Left colon (tissue), 2 donors: ENCODE measurements at places on chromosomes 4 and X.
A peak's percentile ranks its signal among the peaks of the same experiment; 100 is the strongest.

- DNase-seq, result no peak
These were observed 67.7 kb downstream of the DCLK2 start for GRCh38 chr4:150145946-150146340.

DNA sequence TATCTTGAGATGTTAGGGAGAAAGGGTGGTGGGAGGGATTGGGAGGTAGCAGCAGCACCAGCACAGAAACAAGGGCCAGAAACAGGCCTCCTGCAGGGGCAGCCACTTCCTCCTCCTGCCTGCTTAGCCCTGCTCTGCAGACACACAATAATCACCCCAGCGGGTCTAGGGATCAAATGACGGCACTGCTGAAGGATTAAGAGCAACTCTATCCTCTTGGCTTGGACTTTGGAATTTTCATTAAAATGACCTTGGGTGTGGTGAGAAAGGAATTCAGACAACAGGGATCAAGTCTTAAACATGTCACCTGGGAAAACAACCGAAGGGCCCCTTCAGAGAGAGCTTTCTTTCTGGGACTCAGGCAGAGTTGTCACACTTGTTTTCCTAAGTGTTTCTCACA is 353.4 kb downstream of the SPRY1 start:
- DNase-seq, result no peak

GRCh38 chr4:86530183-86530582 is 63.9 kb upstream of the PTPN13 start:
- DNase-seq, result no peak

GRCh38 chrX:51889851-51890250 is 3.6 kb upstream of the MAGED1 start:
- DNase-seq, result no peak

DNA sequence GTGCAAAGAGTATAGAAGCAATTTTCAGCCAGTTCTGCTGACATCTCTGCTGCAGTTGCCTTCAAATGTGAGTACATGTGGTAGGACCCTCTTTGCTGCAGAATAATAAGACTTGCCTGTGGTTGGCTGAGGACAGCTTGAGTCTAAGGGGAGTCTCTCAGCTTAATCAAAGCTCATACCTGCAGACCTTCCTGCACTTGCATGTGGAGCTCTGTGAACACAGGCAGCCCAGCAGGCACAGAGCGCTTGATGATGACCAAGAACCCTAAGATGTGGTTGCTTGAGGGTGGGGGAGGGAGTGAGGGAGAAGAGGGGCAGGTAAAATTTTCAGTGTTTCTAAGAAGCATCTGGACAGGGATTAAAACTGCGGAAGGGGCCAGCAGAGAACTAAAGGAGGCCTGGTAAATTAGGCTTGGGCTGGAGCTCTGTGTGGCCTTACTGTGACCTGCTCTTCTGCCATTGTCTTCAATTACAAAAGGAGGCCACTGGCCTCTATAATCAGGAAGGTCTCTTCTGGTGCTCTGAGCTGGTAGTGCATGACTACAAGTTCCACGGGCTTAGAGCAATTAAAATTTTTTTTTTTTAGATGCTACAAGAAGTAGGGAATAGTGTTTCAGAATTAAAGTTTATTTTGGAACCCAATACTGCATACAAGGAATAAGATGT is 59.9 kb upstream of the CHRNA9 start:
- DNase-seq, result no peak

DNA sequence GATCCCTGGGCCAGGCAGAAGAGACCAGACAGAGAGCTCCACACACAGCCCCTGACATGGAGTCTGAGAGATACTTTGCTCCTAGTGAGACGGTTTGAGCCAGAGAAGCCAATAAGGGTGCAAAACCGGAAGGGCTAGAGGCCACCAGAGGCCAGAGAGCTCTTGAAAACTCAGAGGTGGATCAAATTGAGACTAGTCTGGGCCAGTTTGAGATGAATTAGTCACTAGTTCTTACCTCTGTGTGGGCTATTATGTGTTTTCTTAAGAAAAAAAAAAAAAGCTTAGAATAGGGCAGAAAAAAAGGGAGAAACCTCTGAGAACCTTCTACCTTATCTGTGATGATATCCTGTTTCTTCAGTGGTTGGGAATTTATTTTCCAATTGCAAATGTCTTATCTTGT is 110.4 kb upstream of the EDNRA start:
- DNase-seq, result no peak

DNA sequence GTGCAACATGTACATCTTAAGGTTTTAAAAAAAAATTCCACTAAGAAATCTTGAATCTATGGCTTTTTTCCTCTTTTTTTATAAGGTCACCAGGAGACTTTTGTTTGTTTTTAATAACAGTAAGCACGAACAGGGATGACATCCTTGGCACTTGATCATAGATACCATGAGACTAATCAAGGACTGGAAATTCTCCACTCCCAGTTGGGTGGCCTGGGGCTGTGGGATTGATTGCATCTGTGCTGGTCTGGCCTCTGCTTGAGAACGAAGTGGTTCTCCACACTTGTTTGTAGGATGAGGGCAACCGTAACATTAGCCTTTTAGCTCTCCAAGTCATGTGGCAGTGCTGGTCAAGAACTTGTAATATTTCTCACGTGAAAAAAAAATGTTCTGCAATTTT is 35.4 kb downstream of the SNX25 start:
- DNase-seq, result no peak

DNA sequence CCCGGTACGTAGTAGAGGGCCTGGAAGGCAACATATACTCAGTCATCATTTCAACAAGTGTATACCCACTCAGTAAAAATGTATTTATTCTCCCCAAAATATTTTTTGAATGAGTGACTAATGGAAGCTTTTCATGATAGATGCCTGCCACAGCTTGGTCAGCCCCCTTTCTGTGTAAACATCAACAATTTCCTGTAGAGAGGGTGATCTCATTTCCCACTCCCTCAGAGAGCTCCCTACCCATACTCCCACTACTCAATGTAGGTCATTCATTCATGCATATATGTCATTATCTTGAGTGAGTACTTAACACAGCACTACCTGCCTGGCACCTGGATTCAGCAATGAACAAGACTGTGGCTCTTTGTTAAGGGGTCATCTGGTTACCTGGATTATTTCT is 81.9 kb downstream of the STK32B start:
- DNase-seq, result no peak

- DNase-seq, result no peak
These were observed 3.0 kb downstream of the GRIPAP1 start for GRCh38 chrX:48999030-48999429.

- no peak for DNase-seq
These were observed 60.7 kb downstream of the TMEM150C start for GRCh38 chr4:82501154-82501442.

- no peak for DNase-seq
These were observed 180.1 kb downstream of the BANK1 start for GRCh38 chr4:101970547-101971155.

GRCh38 chrX:63664083-63664482 is 120.9 kb downstream of the ARHGEF9 start:
- DNase-seq, result no peak

DNA sequence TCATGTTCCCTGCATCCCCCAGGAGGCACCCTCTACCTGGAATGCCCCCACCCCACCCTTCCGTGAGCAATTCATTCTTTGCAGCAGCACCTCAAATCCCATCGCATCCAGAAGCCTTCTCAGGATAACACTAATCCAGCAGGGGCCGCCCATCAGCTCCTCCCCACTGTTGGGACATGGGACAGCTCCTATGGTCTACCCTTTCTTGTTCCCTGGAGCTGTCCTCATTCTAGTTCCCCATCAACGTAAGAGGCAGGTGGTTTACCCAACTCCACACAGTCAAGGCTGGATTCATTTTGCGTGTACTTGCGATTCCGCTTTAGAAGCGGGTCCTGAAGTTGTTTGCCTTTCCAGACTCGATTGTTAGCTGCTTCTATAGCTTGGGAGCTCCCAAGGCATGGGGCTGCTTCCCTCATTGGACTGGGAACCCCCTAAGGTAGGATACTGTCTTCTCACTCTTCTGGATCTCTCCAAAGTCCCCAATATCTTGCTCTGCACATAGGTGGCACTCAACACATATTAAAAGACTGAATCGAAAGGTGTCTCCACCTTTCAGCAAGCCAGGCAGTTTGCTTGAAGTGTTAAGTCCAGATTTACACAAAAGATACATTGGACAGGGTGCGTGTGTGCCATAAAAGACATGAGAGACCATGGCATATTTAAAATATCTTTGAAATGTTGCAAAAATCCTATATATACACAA is 942 bp upstream of the APLN start:
- DNase-seq, result no peak

- DNase-seq, result no peak
These were observed 199.3 kb downstream of the GC start for GRCh38 chr4:71584585-71584984.

DNA sequence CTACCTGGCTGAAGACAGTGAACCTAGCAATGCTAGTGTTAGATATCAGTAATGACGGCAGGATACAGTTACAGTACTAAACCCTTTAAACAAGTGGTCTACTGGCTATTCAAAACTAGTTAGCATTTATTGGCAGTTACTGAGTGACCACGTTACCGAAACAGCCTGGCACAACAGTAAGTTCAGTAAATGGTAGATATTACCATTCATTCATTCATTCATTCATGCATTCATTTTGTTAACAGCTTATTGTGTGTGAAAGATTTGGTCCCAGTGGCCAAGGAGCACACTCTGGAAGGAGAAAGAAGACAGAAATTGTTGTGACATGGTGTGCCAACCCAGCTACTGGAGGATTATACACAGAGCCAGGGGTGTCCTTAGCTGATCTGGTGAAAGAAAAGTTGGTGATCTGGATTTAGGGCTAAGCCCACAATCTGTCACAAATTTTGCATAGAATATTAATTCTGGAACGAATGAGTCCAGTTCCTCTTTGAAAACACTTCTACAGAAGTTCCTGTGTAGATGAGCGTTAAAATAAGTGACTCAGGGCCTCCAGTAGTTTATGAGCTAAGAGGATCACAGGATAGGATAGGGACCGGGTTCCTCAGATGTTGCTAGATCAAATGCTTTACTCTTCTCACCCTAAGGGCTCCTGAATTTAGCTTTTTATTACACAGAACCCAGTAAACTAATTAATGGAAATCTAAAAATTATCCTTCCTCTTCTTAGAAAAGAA is 179.1 kb downstream of the CBR4 start:
- no peak for DNase-seq

- DNase-seq, result no peak
These were observed 283.6 kb downstream of the ARHGAP10 start for GRCh38 chr4:148015468-148015867.

DNA sequence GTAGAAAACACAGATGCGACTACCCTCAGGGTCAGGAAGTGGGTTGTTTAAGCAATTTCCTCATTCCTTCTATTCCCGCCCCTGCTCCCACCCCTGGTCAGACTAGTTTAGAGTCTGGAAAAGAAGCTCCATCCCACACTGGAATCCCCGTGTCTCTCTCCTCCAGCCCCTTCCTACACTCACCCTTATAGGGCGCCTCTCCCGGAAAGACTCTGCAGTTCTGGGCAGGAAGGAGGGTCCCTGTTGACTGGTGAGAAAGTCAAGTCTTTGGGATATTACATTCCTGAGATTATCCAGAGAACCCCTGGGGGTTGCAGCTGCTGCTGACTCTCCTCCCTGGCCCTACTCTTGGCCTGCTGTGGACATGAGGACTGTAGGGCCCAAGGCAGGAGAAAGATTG is 11.9 kb downstream of the STARD8 start:
- no peak for DNase-seq

DNA sequence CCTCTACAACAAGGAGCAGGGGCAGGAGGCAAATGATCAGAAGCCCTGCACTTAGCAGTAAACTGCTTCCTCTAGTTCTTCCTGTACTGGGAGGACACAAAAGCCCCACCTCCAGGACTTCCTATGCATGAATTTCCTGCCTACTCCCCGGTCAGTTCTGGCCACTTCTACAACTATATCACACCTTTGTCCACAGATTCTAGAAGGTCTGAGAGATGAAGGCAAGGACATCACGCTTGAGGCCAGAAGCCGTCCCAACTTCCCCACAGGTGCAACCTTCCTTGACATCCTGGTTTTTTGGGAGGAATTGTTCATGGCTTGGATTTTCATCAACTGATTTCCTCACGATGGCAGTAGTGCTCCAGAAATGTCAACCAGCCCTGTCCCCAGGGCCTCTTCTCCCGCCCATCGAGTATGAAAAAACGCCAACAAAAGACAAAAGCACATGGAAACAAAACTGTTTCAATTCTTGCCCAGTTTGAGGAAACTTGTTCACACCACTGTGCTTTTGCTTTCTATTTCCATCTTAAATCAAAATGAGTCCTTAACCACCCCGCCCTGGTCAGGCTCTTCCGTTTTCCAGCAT is 206.5 kb upstream of the STK26 start:
- peak; percentile 81 for DNase-seq

DNA sequence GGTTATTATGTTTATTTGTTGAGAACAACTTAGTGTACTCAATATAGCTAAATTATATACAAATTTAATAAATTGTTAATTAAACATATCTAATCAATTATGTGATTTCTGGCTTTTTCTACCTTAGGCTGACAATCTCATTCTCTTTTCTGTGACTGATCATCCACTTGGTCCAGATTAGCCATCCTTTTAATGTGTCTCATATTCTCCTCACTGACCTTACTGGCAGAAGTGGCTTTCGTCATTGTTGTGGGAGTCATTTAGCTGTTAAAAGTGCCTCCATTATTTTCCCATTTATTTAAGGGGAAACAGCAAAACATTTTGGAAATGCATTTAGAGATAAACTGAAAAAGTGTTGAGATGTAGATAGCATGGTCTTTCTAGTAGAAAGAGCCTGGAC is 172.2 kb downstream of the CCSER1 start:
- DNase-seq, result no peak

DNA sequence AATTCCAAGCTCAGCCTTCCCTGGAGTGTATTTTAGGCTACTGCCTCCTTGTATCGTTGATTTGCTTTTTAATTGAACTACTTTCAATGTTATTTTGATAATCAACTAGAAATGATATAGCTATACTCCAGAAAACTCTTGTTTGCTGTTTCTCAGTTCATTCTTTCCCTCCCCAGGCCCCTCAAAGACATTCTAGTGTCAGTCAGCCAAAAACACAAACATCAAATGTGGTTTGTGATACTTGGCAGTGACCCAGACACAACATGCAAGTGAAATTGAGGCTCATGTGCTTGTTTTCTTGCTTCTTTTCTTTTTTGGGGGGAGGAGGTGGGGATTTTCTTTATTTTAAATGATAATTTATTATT is 7.6 kb downstream of the FAT4 start:
- no peak for DNase-seq

GRCh38 chr4:101596781-101597552 is 193.6 kb upstream of the BANK1 start:
- DNase-seq, result no peak

GRCh38 chr4:32161392-32161791 is 1441.2 kb downstream of the PCDH7 start:
- no peak for DNase-seq

- DNase-seq, result no peak
These were observed 176.1 kb downstream of the DCAF12L1 start for GRCh38 chrX:126376465-126376864.

- no peak for DNase-seq
These were observed 228.2 kb upstream of the DIPK2B start for GRCh38 chrX:45428831-45429230.

DNA sequence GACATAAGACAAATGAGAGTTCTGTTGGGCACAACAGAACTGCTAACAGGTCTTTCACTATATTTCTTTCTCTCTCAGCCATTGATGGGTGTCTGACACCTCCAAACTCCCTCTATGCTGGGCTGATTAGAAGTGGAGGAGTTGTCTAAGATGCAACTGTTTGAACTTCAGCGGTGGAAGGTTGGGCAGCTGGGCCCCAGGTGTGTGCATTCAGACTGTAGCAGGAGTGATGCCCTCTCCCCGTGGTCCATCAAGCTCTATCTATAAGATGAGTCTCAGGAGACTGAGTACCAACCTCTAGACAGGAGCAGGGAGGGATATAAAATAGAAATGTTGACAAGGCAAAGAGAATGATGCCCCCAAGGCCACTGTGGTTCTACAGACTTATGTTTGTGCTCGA is 28.2 kb upstream of the CHRNA9 start:
- DNase-seq, result no peak
